ENCODE measurements at places on chromosomes 4 and X.

DNA sequence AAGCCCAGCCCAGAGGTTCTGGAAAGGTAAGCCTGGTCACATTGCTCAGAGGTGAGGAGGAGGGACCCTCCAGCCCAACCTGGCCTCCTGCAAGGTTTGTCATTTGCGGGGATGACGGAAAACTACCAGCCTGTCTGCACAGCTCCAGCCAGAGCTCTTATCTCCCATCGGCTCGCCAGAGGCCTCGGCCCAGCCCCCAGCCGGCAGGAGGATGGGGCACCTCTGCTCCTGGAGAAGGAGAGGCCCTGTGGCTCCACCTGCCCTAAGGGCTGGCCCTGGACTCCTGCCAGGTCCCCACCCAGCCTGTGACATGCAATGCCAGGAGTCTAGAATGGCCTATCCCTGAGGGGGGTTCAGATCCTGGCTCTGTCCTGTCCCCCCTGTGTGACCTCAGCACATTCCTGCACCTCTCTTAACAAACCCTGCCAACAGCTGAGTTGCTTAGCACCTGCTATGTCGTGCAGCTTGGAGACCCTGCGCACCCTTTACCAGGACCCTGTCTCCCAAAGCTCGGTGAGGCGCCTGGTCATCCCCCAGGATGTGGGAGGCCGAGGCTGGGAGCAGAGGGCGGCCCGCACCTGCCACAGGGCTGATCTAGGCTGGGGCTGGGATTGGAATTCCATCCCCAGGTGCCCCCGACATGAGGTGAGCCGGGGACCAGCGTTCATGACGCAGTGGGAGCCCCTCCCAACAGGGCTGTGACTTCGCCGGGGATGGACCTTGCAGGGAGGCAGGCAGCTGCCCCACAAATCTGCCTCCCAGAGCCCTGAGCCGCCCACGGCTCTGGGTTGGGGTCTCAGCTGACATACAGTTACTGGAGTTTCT lies 14.4 kb downstream of the ADRA2C start:
- DNase-seq = no peak

- DNase-seq = no peak
Observed at GRCh38 chr4:122764821-122765215, 32.3 kb downstream of the BBS12 start.

DNA sequence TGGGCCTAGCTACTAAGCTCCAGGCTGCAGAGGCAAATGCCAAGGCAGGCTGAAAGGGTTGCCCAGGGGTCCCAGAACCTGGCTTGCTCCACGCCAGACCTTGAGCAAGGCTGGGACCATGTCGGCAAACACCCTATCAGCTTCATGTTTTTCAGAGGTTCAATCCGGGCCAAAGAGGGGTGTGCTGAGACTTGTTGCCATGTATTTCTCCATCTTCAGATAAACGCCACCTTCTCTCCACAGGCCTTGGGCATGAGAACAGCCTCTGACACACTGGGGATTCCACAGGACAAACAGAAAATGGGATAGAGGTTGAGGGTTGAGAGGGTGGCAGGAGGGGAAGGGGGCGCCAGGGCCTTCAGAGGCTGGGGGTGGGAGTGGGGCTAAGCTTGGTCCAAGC lies 8.6 kb downstream of the PJA1 start:
- DNase-seq = no peak

- no peak for DNase-seq
Observed at GRCh38 chr4:57736781-57737180, 626.6 kb upstream of the IGFBP7 start.

- DNase-seq = no peak
Observed at GRCh38 chr4:158912390-158912789, 143.6 kb downstream of the FNIP2 start.

GRCh38 chrX:133913658-133914388 lies 71.6 kb downstream of the GPC3 start:
- no peak for DNase-seq

- no peak for DNase-seq
Observed at GRCh38 chr4:78753091-78753490, 23.1 kb upstream of the BMP2K start.

DNA sequence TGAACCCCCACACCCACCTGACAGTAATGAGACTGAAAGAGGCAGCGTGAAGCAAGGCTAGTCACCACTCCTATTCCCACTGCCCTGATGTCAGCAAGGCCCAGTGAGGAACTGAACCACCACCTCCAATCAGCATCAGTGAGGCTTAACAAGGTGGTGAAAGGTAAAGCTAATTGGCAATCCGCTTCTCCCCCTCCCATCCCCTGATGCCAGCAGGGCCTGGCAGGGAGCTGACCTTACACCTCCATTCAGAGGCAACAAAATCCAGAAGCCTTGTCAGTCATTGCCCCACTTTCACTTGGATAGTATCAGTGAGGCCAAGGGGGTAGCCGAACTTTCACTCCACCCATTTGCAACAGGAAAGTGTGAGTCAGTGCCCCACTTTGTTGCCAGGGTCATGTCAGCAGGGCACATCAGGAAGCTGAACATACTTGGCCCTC lies 60.8 kb downstream of the AWAT2 start:
- DNase-seq = no peak

- no peak for DNase-seq
Observed at GRCh38 chr4:152860046-152860445, 76.1 kb upstream of the FHDC1 start.

- no peak for DNase-seq
Observed at GRCh38 chrX:148854306-148854705, 353.9 kb downstream of the AFF2 start.

DNA sequence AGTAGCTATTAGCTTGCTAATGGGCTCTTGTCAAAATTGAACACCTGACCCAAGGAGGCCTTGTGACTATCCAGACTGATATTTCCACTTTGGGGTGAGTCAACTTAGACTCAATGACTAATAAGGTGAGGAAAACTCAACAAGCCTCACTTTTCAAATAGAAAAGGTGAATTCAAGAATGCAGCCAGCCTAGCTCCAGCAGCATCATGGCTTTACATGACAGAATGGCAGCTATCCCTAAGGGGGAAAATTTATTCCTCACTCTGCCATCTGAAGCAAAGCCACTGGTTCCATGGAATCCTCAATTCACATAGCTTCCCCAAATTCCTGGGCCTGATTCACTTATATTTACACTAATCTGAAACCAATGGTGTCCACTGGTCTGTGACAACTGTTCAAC lies 29.1 kb upstream of the RAB9B start:
- DNase-seq = no peak

DNA sequence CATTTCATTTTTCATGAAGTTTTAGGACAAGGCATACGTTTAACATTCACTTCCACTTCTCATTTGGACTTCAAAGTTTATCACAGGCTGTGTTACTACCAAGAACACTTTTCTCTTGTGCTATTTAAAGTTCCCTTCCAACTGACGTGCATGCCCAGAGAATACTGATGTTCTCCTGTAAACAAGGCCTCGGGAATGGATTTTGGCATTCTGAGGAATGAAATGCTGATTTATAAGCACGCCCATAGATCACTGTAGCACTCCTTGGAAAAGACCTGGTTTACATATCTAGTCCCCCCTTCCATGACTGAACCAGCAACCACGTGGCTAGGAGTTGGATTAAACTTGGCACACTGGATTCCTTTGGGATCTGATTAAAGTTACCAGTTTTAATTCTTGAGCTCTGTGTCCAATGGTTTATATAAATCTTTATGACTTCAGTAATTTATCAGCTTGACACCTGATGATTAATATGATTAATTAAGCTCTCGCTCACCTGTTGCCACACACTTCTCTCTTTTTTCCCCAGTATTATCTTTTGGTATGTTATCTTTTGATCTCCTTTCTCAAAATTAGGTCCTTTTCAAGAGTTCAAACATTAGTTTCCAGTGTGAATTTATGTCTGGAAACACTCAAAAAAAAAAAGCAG lies 122.4 kb upstream of the HAND2 start:
- DNase-seq = no peak

DNA sequence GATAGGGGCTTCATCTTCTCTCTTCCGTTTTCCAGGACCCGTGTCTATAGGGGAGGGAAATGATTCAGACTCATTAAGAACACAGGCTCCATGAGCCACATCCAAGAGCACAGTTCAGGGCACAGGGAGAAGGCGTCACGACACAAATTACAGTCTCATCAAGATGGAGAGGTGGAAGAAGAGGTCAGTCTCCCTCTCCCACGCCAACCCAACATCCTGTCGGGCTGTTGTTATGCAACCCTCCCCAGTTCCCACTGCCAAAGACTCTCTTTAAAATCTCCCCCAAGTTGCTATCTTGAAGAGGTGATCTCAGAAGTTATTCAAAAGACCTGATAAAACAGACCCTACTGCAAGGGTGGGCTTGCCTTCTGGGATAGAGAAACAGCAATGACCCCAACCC lies 12.6 kb downstream of the ZMYM3 start:
- no peak for DNase-seq

GRCh38 chrX:140360284-140360683 lies 144.6 kb downstream of the SOX3 start:
- DNase-seq = no peak

GRCh38 chrX:19156186-19156585 lies 33.9 kb upstream of the ADGRG2 start:
- no peak for DNase-seq
